NCI-H524 treated with DMSO at 0.1 percent for 48 hours (cell line): ENCODE measurements at places on chromosomes 1 and 21.

DNA sequence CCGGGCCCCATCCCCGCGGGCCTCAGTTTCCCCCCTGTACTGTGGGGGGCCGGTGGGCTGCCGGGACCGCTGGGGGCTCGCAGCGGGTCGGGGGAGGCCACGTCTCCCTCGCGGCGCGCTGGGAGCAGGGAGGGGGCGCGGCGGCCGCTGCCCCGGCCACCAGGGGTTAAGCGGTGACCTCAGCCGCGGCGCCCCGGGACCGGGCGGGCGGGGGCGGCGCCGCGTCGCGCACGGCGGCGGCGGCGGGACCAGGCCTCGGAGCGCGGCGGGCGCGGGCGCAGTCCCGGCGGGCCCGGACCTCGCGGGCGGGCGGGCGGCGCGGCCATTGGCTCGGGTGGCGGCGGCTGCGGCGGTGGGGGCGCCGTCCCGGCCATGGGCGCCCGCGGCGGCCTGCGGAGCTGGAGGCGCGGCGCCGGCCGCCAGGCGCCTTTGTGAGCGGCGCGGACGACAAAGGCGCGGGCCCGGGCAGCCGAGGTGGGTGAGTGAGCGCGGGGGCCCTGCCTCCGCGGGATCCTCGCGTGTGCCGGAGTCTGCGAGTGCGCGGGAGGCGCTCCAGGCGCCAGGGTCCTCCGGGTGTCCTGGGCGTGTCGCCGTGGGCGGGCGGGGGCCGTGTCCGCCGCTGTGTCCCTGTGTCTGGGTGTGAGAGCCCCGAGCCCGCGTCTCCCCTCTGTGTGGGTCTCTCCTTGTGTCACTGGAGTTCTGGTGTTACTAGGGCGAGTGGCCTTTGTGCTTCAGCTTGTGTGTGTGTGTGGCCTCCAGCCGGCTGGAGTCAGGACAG is at the start of gene ARHGEF10L:
TSS of gene ARHGEF10L (plus strand) at position 222 of the 778 bp plus-strand sequence. CDS start 40,898 bp downstream, outside the sequence.
- DNase-seq: no peak

- DNase-seq: no peak
These were observed 1.3 kb upstream of the CACNA1E start for GRCh38 chr1:181482001-181482430.

- DNase-seq: no peak
These were observed 603.9 kb downstream of the AMY1C start for GRCh38 chr1:104353580-104353979.

GRCh38 chr1:32266921-32267591 is 16.0 kb downstream of the LCK start:
- no peak for DNase-seq

GRCh38 chr1:61403679-61404596 is 321.0 kb downstream of the TM2D1 start:
- DNase-seq: peak; percentile 99

GRCh38 chr1:232598133-232598532 is 31.8 kb downstream of the SIPA1L2 start:
- DNase-seq: no peak
